T-helper 22 cell (primary cell): ENCODE measurements at places on chromosomes 12 and 14.

GRCh38 chr12:118402251-118402650 is 25.9 kb downstream of the SUDS3 start:
- DNase-seq = no peak

DNA sequence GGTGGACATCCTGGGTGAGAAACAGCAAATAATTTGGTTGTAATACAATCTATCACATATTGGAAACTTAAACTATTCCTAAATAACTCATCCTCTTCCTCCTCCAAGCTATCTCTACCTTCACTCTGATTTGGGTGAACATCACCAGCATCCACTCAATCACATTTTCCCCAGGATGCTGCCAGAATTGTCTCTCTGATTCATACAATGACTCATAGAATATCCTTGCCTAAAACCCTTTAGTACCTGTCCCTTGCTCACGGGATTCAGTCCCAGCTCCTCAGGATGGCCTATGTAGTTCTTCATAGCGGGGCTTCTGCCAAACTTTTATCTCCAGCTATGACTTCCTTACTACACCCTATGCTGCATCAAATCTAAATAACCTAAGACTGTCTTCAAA is 146.8 kb downstream of the EMP1 start:
- DNase-seq = no peak

DNA sequence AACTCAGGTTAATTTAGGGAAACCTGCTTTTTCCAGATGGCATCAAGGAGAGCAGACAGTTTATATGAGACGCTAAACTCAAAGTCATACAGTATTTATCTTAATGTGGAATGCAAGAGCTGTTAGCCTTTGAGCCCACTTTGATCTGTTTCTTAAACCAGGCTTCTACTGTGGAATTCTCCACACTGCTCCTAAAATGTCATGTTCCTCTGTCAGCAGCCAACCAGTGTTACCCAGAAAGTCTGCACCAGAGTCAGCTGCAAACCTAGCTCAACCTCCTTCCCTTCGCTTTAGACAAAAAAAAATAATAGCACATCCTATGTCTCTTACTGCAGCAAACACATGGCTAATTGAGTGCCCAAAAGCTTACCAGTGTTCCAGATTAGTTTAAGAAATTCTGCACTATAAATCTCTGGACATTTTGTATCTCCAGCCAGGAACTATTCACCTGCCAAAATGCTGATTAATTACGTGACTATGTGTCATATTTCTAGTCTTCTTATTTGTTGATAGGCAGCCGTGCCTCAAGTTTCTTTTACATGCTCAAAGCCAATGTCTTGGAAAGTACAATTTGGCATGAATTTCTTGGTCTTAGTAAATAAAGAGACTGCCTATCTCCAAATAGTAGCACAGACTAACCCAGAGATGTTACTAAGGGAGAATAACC is 21.8 kb downstream of the ARMH4 start:
- DNase-seq = no peak

DNA sequence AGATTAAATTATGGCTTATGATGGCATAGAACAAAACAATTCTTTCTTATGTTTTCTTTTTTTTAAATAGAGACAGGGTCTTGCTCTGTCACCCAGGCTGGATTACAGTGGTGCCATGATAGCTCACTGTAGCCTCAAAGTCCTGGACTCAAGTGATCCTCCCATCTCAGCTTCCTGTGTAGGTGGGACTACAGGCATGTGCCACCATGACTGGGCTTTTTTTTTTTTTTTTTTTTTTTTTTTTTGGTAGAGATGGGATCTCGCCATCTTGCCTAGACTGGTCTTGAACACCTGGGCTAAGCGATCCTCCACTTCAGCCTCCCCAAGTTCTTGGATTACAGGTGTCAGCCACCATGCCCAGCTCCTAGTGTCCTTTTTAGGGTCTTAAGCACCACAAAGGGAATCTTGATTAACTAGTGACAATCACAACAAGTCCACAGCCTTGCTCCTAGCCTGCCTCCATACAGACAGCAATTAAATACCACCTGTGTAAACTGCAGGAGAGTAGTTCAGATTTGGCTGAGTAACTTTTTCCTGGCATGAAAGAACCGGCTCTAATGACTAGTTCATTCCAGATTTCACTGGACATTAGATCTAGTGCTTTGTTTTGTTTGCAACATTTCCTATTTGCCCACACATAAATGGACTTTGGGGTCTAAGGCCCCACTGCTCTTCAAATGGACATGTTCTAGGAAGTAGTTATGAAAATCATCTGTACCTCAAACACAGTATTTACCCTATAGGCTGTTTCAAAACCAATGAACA is 61.6 kb downstream of the SH2B3 start:
- DNase-seq = no peak

GRCh38 chr14:92696366-92696765 is 52.1 kb downstream of the LGMN start:
- DNase-seq = no peak

DNA sequence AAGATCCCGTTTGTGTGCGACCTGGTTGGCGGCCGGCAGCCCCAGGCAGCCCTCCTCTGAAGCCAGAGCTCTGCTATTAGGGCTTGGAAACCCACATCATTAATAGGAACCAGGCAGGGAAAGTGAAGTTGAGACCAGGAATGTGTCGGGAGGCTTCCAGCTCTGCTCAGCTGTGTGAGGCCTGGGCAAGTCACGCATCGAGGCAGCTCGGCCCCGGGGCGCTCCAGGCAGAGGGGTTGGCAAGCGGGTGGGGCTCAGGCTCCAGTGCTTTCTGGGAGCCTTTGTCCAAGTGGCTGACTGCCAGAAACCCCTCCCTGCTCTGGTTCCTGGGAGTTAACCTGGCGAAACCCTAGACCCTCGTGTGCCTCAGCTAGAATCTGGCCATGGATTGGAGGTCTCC is 1151.7 kb downstream of the VRK1 start:
- no peak for DNase-seq

DNA sequence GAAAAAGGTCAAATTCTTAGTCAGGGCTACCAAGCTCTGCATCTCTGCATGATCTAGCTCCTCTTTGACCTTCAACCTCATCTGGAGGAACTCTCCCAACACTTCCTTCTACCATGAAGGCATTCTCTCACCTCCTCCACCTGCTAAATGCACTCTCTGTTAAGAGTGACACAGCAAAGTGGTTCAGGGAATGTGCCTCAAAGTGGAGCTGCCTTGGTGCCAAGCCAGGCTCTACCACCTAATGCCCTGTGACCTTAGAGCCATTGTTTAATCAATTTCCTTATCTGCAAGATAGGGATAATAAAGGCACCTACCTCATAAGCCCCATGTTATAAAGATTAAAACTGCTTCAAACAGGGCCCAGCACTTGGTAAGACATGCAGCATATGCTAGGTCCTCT is 236.7 kb downstream of the ANO2 start:
- no peak for DNase-seq

DNA sequence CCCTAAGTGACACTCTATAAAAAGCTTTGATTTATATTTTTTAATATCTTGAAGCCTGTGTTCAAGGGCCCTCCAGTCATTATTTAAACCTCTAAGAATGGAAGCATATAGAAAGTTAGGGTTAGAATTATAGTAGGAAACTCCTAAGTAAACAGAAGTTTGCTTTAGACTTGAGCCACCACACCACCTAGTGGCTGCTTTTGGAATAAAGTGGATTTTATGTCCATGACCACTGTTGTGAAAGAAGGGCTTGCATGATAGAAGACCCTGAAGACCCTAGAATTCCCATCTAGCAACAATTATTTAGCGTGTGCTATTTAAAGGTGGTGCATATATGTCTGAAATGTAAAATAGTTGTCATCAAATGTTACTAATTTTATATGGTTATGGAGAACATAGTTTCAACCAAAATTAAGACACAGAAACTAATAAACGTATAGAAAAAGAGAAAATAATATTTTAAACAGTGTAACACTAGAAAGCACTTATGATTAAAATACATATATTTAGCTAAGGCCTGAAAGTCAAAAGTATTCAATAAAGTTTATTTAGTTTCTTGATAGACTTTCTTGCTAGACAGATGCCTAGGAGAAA is 21.3 kb downstream of the LRRIQ1 start:
- no peak for DNase-seq

- no peak for DNase-seq
Measured at GRCh38 chr12:99981639-99982190, 3.0 kb downstream of the ANKS1B start.

- no peak for DNase-seq
Measured at GRCh38 chr12:66367015-66367667, 64.8 kb downstream of the HELB start.

GRCh38 chr12:62930546-62931425 is 4.2 kb downstream of the PPM1H start:
- no peak for DNase-seq

GRCh38 chr14:104871145-104871655 is 6.1 kb downstream of the CEP170B start:
- no peak for DNase-seq

DNA sequence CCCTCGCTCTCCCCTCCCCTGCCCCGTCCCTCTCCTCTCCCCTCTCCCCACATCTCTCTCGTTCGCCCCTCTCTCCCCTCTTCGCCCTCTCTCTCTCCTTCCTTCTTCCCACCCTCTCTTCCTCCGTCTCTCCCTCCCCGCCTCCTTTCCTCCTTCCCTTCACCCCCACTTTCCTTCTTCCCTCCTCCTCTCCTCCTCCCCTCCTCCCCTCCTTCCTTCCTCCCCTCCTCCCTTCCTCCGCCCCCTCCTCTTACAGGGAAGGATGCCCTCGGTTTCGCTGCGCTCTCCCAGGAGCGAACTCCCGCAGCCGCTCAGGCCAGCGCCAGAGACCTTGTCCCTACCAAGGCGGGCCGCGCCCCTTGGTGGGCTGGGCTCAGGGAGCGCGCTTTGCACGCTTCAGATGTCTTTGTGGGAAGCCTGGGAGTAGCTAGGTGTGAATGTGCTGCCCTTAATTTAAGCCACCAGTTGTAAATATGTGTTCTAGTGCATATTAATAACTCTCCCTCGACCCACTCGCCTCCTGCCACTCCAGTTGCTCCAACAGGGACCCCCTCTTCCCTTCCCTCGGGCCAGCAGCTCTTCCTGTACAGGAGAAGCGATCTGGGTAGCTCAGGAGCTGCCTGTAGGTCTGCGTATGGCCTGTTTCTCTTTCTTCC is 13.3 kb upstream of the MAP3K9 start:
- no peak for DNase-seq

- DNase-seq = no peak
Measured at GRCh38 chr12:66541426-66541825, 137.4 kb downstream of the GRIP1 start.

DNA sequence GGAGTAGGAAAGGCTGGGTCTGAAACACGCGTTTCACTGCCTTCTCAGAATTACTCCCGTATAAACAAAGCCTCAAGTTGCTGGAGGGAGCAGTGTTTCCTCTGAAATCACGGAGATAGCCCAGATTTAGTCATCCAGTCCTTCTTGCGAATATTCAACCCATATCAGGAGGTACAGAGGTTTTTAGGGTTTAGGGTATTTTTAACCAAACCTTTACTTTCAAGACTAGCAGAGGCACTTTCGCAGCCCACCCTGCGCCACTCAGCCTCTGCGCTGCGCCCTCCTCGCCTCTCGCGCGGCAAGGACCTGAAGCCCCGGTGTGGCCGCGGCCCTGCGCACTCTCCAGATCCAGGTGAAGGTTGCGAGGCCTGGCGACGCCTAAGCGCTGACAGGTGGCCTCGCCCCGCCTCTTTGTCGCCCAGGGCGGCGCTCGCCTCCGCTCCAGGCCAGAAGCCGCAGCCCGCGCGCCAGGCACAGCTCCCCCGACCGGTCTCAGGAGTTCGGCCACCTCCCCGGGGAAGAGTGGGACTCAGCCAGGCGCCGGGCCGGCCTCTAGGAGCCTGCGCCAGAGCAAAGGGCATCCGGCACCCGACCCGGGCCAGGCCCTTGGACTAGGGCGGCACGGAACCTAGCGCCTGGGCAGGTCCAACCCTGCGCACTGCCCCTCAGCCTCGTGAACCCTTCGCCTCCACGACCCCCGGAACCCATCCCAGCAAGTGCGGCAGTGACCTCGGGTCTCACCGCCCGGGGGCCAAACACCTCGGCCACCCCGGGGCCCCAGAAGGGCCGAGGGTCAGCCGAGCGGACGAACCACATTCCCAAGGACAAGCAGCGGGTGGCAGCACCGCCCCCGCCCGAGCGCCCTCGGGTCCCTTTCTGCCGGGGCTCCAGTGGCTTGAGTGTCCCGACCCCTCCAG is 1.8 kb upstream of the SAMD4A start:
- DNase-seq = peak; percentile 36

GRCh38 chr14:90503582-90503981 is 106.8 kb downstream of the CALM1 start:
- DNase-seq = no peak

GRCh38 chr14:51657762-51658161 is 6.1 kb downstream of the FRMD6 start:
- DNase-seq = no peak

DNA sequence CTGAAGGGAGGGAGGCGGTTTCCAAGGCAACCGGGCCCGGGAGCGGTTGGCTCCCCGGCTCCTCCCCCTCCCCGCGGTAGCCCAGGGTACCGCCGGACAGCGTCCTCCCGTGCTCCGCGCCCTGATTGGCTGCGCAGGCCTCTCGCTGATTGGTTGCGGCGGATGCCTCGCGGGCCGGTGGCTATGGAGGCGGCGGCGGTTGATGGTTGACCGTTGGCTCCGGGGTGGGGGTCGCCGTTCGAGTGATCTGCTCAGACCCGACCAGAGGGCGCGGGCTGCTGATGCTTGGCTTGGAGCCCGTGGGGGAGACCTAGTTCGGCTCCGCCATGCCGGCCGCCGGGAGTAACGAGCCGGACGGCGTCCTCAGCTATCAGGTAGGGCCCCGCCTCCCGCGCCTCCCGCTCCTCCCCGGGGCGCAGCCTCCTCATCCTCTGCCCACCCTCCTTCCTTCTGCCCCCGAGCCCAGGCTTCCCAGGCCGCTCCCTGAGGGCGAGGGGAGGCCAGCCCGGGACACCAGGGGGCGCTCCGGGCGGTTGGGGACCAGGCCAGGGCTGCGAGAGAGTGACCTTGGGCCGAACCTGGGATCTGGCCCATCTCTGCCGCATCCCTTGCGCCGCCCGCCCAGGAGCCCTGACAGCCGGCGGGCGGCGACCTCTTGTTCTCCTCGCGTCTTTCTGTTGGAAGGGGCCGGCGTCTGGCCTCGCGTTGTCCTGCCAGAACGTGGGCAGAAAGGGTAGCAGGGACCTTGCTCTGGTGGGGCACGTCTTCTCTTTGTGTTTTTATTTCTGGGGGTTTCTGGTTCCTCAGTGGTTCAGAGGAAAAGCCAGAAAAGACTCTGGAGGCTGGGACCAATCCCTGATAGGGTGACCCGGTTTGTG is at the start of gene SLC4A8:
Gene SLC4A8 (plus strand): TSS at position 170 of the 878 bp plus-strand sequence. CDS start 157 bp downstream, at position 327.
- peak; percentile 64 for DNase-seq

DNA sequence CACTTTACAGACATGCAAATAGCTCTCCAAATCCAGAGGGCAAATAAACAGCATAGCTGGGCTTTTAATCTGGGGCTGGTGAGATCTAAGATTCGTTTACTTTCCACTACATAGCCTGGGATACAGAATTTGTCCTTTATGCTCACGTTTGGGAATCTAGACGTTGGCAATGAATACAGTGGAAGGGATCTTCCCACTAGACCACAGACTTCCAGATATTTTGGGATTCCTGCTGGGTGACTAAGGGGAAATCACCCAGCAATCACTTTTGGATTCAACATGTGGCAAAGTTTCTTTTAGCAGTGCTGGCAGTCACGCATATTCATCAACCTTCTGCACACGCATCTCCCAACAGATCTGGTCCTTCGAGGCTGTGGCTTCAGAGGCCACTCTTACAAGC is 23.5 kb downstream of the APPL2 start:
- DNase-seq = no peak

GRCh38 chr12:52546126-52546525 is 6.8 kb downstream of the KRT71 start:
- no peak for DNase-seq
